ENCODE measurements at places on chromosomes 3 and 15.

- no peak for DNase-seq
Measured at GRCh38 chr3:55497250-55497649, 10.1 kb upstream of the WNT5A start.

GRCh38 chr3:184409331-184409926, 29.6 kb downstream of the CHRD start:
- DNase-seq = no peak

- no peak for DNase-seq
Measured at GRCh38 chr3:28232659-28233058, 8.8 kb upstream of the CMC1 start.

GRCh38 chr15:51270706-51271105, 67.7 kb downstream of the CYP19A1 start:
- no peak for DNase-seq

- DNase-seq = no peak
Measured at GRCh38 chr3:10667269-10667668, 148.8 kb upstream of the SLC6A11 start.

DNA sequence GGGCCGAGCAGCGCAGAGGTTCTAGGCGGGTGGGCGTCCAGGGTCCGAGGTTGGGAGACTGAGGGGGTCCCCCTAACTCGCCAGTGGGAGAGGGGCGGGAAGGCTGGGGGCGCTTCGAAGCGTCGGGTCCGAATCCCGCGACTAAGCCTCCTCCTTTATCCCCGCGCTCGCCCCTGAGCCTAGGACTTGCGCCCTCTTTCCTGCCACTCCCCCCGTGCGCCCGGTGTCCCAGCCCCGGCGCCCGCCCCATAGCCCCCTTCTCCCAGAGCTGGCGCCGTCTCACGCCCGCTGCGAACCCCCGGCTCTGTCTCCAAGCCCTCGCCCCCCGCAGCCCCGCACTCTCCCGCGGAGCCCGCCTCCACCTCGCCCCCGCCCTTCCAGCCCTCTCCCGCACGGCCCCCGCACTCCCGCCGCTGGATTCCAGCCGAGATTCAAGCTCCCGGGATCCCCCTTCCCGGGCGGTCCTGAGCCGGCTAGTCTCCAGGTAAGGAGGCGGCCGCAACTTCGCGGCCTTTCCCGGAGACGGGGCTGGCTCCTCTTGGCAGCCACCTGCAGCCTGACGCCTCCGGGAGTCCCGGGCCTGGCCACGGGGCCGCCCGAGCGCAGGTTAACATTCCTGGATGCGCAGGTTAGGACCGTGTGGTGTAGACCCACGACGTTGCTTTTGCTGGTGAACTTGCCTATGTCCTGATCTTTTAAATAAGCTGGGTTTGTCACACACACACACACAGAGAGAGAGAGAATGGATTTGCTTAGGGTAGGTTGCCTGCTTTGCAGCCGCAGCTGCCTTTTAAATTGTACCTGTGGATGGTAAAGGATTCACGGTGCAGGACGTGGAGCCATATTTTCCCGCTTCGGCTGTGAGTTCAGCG, 563 bp downstream of the PXYLP1 start:
- peak; percentile 32 for DNase-seq

DNA sequence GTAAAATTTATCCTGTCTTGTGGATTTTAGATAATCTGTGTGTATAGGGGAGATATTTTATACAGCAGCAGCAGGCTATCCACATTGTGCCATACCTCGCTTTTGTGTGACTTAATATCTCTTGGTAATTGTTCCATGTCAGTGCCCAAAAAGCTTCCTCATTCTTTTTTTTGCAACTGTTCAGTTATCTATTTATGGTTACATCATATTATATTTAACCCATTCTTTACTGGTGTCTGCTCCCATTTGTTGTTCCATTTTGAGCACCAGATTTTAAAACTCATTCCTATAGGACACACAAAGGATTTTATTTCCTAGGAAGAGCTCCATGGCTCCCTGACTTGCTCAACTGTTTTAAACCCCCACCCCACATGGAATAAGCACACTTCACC, 86.3 kb upstream of the RASGRP1 start:
- no peak for DNase-seq

GRCh38 chr3:57142411-57142723, 22.8 kb downstream of the IL17RD start:
- DNase-seq = no peak

- no peak for DNase-seq
Measured at GRCh38 chr3:58965865-58966264, 84.0 kb downstream of the CFAP20DC start.

GRCh38 chr3:87435926-87436620, 159.7 kb upstream of the POU1F1 start:
- DNase-seq = no peak

DNA sequence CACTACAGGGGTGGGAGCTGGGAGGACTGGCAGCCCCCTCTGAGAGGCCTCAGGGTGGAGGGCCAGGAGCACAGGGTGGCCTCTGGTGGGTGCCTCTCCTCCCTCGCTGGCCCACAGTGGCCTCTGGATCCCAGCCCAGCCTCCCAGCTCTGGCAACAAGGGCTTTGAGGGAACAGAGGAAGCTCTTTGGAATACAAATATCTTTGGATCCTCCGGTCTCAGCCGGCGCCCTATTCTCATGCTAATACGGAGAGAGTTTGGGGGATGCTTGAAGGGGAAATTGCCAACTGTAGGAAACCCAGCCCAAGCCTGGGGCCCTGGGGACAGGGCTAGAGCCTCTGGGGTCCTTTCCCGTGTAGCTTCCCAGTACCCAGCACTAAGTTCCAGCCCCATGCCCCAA, 33.4 kb upstream of the INSYN1 start:
- no peak for DNase-seq

GRCh38 chr3:50972029-50972428, 297.3 kb downstream of the DOCK3 start:
- DNase-seq = no peak

DNA sequence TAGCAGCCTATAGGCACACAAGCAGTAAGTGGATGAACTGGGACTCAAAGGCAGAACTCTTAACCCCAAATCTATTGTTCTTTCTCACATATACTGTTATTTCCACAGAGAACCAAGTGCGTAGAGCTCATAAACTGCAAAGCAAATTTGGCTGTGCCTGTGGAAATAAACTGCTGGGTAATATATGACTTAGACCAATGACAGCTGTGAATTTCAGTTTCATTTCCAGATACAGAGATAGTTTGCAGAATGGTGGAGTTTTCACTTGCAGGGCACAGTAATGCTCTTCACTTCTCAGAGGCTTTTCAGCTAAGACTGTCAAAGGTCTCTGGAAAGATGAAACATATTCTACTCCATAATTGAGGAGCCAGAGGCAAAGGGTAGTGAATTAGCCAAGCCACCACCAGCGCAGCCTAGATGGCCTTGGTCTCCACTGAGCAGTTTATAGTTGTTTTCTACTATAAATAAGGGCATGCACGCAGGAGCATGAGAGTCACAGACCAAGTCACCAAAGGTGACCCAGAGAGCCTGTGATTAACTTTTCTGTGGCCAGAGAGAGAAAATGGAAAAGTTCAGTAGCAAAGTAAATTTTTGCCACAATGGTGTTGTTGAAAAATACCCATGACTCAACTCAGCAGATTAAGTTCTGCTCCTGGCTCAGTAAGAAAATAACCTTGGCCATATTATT, 180.7 kb upstream of the GRM7 start:
- no peak for DNase-seq

GRCh38 chr3:146308682-146309081, 57.8 kb upstream of the PLSCR4 start:
- DNase-seq = no peak

GRCh38 chr3:89697321-89697916, 590.0 kb downstream of the EPHA3 start:
- no peak for DNase-seq

DNA sequence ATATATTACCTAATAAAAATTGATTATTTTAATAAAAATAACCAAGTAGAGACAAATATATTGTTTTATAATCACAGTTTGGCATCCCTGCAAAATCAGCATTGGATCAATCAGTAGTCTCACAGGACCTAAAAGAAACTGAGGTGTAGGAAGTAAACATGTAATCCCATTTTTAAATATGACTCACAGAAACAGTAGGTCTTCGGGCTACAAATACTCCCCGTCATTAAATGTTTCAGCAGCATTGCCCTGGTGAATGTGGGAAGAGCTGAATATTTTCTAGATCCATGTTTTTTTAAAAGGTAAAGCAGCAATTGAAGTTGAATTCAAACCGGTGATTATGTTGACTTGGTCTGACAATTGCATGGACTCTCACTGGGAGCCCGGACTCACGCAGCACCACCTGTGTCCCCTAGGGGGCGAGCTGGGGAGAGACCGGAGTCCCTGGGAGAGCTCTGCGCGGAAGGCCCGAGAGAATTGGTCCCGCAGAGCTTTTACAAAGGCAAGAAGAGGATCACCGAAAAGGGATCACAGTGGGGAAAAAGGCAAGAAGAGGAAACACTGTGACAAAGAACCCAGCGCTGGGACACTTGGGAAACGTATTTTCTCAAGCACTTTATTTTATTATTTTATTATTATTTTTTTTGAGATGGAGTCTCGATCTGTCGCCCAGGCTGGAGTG, 17.2 kb upstream of the USP3 start:
- peak; percentile 86 for DNase-seq

DNA sequence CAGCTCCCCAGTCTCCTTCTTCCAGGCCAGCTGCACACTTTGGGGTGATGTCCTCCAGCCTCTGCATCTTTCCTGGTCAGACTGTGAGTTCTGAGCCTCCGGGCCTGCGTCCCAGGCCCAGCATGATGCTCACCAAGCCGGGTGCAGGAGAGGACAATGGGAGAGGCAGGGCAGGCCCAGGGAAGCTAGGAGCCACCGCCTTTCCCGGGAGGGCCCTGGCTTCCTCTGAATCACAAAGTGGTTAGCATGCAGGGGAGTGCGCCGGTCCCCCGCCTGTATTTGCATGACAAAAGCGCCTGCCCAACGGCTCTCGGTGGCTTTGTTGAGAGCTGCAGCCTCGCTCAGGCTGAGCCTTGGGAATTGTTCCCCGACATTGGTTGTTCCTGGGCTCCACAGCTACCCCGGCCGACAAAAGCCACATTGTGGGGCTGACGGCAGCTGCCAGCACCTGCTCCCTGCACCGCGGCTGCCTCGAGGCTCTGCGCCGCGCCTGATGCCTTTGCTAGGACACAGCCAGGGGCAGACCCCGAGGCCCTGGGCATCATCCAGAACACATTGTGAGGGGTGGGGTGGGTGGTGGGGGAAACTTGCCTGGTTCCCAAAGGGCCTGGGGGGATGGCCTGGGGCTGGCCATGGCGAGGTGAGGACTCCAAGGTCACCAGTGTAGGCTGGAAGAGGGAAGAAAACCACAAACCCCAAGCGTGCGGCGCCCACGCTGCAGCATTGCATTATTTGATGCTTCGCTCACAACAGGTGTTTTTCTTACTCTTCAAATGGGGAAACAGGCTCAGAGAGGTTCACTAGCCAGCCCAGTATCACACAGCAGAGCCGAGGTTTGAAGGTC, 20.0 kb upstream of the KLF13 start:
- DNase-seq = no peak

GRCh38 chr3:61157414-61157813, 93.8 kb downstream of the FHIT start:
- no peak for DNase-seq

DNA sequence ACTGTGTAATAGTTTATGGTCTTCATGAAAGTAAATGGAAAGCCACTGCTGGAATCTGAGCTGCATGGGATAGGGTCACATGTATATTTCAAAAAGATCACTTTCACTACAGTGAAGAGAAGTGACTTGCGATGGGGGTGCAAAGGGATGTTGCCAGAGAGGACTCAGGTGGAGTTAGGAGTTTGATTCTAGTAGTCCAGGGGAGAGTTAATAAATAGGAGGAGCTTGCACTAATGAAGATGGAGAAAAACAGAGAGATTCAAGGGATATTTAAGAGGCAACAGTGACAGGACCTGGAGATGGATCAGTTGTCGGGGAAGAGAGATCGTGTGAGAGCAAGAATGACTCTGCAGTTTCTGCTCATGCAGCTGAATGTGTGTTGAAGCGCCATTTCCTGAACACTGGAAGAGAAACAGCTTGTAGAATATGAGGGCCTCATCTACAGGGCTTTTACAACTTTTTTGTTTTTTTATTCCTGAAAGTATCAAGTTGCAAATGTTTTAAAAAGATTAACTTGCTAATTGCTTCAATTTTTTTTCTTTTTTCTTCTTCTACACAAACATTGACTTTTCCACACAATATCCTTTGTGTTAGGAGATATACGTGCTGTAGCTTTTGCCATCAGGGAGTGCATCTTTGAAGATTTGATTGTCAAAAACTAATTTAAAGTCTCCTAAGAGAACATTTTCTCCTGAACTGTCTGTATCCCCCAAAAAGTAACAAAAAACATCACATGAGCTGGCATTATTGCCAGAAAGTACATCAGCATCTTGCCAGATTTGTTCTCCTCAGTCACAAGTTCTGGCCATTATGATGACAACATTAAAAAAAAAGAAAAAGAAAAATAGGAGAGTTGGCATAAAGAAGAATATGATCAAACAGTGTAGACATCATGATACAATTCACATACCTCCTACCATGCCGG, 37.5 kb downstream of the SETMAR start:
- no peak for DNase-seq

DNA sequence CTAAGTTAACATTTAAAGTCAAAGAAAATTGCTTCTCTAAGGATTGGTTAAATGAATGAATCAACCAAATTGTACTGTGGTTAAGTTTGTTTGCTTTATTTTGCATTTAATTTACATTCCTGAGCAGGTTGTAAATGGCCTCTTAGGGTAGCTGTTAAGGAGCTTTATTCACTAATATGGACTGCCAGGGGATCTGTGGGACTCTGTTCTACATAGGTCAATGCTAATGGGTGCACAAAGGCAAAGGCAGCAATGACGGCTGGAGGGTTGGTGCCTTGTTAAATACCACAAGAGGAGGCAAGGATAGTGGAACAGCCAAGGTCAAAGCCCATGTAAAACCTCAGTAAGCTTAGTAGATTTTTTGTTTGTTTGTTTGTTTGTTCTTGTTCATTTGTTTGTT, 89.3 kb upstream of the P2RY1 start:
- no peak for DNase-seq

GRCh38 chr3:16482770-16483531, 30.5 kb downstream of the RFTN1 start:
- no peak for DNase-seq

GRCh38 chr15:50113992-50114780, 4.8 kb downstream of the ATP8B4 start:
- no peak for DNase-seq

GRCh38 chr15:71151081-71151480, 35.8 kb downstream of the THSD4 start:
- no peak for DNase-seq

- no peak for DNase-seq
Measured at GRCh38 chr15:40796041-40796440, 10.8 kb upstream of the ZFYVE19 start.

- DNase-seq = no peak
Measured at GRCh38 chr3:4695846-4696245, 202.7 kb downstream of the ITPR1 start.
